Epithelial cell of alveolus of lung (primary cell): ENCODE measurements at places on chromosomes 1 and 21. TPM values are rescaled to one million over a fixed set of nuclear protein-coding genes. Genes with fewer than 3 reads are reported as not detected.

The MROH7 gene
- 0.16 TPM in 1 of 2 replicates, not detected in the other for total RNA-seq

The PLA2G2F gene
- total RNA-seq = not detected in 2 replicates

The IL19 gene
- total RNA-seq = not detected in 2 replicates

The RUNX3 gene
- 0.08 and 0.91 TPM in 2 replicates for total RNA-seq

The SPRR5 gene
- not detected in 2 replicates for total RNA-seq

The ASAP3 gene
- 14.5 and 38.8 TPM in 2 replicates for total RNA-seq

The ERICH3 gene
- not detected in 2 replicates for total RNA-seq

The CD247 gene
- not detected in 2 replicates for total RNA-seq

The RERE gene
- 22.8 and 47.6 TPM in 2 replicates for total RNA-seq

The KPRP gene
- total RNA-seq = not detected in 2 replicates

The SMYD3 gene
- total RNA-seq = 22.4 and 24.4 TPM in 2 replicates

The FAM72A gene
- 6.7 and 6.9 TPM in 2 replicates for total RNA-seq

The AKR7A3 gene
- total RNA-seq = under 0.01 and 1.2 TPM in 2 replicates

The SYT6 gene
- total RNA-seq = 0.72 TPM in 1 of 2 replicates, not detected in the other

The ASTN1 gene
- total RNA-seq = 0.32 and 0.52 TPM in 2 replicates

The IL6R gene
- 1.3 and 12.2 TPM in 2 replicates for total RNA-seq
